ENCODE measurements at places on chromosomes 3 and 15.
A peak's percentile ranks its signal among the peaks of the same experiment; 100 is the strongest.

GRCh38 chr3:111764645-111765091 lies 94.4 kb upstream of the PHLDB2 start:
- peak; percentile 63 for DNase-seq

DNA sequence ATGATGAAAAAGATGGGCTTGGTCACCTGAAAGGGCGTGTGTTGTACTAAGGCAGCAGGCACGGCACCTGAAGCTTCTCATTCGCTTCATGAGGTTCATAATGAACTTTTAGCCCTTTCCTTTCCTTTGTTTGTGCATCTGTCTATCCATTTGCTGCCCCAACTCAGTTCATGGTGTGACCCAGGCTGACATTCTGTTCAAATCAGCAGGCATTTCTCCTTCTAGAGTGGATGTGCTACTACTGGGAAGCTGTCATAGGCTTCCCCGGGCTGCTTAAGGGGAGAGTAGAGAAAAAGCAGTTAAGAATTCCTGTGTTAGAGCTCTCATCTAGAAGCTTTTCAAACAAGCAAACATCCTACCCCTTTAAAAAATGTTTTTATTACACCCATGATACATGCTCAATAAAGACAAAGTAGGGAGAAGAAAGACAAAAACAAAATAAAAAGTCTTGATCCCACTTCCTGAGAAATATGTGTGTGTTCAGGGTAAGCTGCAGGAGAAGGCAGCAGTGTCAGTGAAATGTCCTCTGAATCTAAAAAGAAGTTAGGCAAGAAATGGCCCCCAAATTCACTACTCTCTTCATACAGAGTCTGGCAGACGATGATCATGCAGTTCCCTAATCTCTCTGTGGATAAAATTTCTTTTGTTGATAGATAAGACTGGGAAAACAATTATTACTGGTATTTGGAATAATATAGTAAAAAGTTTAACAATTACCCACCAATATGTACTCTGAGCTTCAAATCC lies 136.9 kb upstream of the PFN2 start:
- DNase-seq, result no peak

DNA sequence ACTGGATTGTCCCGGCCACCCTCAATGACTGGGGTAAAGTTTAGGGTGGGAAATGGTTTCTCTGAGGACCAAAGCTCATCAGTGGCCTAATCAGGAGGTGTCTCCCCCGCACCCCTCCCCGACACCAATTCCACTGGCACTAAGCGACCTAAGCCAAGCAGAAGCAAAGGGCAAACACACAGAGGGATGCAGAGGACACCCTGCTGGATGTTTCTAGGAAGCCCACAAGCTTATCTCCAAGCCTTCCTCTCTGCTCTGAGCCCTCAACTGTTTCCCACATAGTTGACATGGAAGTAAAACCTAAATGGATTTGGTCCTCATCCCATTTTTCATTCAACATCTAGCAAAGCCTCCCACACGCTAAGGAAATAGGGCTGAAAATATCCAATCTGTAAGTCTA lies 68.5 kb downstream of the C3orf70 start:
- DNase-seq, result no peak

DNA sequence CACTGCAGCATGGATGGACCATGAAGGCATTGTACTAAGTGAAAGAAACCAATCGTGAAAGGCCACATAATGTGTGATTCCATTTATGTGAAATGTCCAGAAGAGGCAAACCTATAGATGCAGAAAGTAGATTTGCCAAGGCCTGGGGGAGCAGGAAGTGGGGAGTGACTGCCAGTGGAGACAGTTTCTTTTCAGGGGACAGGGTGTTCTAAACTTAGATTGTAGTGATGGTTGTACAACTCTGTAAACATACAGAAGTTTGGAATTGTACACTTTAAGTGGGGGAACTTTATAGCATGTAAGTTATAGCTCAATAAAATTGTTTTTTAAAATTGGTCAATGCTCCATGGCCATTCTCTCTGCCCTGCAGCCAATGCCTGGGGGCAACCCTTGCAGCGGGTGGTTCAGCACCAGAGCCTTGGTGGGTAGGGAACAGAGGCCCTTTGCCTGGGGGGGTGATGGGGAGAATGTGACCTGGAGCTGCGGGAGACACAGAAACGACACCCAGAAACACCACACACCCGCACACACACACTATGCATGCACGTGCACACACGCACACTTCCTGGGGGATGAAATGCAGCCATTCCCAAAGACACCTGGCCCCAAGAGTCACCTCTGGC lies 43.1 kb downstream of the DNAJB8 start:
- no peak for DNase-seq

DNA sequence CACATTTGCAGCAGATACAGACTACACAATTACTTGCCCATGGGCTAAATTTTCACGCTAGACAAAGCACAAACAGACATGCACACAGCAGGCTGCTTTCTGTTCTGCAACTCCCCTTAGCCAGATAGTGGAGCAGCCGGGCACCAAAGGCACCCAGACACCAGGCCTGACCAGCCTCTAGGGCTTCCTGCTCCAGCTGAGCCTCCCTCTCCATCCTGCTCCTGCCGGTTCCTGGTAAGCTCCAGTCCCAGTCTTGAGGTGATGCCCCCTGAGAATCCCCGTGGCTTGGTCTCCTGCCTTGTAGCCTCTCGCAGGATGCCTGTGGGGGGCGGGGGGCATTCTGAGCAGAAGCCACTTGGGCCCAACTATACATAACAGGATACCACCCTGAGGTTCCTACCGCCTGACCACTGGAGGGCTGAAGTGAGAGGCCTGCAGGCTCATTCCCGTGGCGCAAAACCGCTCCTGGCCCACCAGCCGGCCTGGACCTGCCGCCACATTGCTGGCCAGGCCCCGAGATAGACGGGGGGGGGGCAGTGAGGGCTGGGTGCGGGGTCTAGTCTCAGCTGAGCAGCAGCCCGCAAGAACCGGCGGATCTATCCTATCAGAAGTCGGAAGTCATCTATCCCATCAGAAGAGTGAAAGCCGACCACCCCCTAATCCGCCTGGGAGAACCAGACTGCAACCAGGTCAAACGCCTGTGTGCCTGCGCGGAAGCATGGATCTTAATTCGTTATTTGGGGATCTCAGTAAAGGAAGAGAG lies 3.9 kb downstream of the FOXL2 start:
- no peak for DNase-seq

DNA sequence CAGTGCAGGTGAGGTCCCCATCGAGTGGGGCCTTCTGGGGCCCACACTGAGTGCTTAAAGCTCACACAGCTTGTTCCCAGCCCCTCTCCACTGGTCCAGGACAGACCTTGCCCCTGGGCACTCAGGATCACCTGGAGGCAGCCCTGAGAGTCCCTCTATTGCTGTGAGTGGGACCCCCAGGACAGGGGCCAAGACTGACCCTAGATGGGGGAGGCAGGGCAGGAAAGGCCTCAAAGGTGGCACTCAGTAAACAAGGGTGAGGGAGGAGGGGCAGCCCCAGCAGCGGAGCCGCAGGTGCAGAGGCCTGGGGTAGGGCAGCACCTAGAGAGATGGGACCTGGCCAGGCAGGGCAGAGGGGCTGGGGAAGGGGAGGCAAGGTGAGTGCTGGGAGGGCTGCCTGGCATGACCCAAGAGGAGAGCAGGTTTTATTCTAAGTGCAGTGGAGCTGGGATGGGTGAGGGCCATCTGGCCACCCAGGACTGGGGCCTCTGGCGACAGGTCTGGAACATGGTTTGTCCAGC lies 27.9 kb downstream of the CFAP100 start:
- DNase-seq, result no peak

DNA sequence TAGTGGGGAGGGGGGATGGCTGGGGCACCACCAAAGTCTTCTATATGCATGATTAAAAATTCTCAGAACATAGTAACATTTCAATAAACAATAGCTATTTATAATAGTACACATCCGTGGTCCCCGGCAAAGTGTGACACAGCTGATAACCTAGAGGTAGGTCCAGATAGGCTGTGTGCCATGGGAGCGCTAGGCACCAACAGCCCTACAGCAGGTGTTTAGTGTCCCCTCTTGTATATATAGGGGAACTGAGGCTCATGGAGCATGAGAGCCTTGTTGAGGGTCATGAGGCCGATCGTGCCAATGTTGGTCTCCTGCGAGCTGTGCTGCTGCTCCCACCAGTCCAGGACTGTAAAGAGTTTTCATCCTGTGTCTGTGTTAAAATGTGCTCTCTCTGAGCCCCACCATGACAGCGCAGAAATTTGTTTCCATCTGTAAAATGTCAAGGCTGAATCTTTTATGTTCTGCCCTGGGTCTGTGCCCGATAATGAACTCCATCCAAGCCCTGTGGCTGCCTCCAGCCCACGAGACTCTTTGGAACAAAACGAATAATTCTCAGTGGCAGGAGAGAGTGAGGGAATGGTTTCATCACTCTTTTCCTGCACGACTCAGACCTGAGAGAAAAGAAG lies 14.5 kb downstream of the TMEM158 start:
- DNase-seq, result no peak

- no peak for DNase-seq
These were observed 1.7 kb downstream of the DTWD1 start for GRCh38 chr15:49622561-49622960.

GRCh38 chr3:65483480-65483879 lies 555.2 kb downstream of the MAGI1 start:
- DNase-seq, result peak; percentile 59

- DNase-seq, result peak; percentile 21
These were observed 105.3 kb downstream of the BBX start for GRCh38 chr3:107627962-107628542.

- no peak for DNase-seq
These were observed 114.3 kb downstream of the NSUN3 start for GRCh38 chr3:94176988-94177745.

DNA sequence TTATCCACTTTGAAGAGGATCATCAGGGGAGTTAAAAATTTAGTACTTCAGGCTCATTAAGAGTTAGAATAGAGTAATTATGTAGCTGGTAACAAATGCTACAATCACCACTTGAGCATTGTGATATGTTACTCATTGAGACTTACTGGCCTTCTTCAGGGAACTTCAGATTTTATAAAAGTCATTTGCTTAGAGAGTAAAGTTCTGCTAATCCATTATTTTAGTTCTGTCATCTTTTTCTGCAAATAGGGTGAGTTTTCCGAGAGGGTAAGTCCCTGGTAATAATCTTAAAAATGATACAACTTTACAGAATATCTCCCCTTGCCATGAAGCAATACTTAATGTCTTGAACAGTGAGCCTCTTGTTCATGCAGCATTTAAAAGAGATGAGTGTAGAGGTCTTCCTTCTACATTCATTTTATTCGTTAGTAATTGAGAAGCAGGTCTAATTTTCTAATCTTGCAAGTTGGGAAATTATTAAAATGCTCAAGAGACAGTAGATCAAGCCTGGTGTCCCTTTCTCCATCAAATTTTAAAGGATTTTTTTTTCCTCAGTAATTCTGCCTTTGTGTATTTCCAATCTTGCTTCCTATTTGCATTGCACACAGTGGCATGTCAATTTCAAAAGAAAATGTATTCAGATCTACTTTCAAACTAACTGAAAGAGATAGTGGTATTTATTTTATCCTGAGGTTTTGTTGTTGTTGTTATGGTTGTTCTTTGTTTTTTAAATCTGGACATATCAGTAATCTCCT lies 52.6 kb downstream of the MBNL1 start:
- no peak for DNase-seq

GRCh38 chr3:110494728-110495127 lies 576.9 kb upstream of the NECTIN3 start:
- no peak for DNase-seq

DNA sequence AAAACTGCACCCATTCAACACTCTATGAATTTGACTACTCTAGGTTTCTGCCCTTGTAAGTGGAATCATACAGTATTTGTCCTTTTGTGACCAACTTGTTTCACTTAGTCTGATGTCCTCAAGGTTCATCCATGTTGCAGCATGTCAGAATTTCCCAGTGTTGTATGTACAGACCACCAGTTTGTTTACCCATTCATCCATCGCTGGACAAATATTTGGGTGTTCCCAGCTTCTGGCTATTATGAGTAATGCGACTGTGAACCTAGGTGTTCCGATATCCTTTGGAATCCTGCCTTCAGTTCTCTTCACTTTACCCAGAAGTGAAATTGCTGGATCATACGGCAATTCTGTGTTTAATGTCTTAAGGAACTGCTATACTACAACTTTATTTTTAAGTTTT lies 12.6 kb downstream of the RPL32 start:
- peak; percentile 88 for DNase-seq

GRCh38 chr3:197298945-197299854 lies 788 bp upstream of the DLG1 start:
- DNase-seq, result peak; percentile 77

- DNase-seq, result no peak
These were observed 121.9 kb upstream of the MEF2A start for GRCh38 chr15:99443768-99444446.

- no peak for DNase-seq
These were observed 7.7 kb upstream of the RFTN1 start for GRCh38 chr3:16520970-16521881.

DNA sequence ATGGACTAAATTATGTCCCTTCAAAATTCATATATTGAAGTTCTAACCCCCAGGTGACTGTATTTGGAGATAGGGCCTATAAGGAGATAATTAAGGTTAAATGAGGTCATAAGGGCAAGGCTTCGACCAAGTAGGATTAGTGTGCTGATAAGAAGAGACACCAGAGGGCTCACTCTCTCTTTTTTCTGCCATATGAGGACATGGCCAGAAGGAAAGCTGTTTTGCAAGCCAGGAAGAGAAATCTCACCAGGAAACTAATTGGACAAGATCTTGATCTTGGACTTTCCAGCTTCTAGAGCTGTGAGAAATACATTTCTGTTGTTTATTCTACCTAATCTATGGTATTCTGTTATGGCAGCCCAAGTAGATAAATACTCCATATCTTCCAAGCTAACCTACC lies 503.6 kb upstream of the NAALADL2 start:
- DNase-seq, result peak; percentile 48

DNA sequence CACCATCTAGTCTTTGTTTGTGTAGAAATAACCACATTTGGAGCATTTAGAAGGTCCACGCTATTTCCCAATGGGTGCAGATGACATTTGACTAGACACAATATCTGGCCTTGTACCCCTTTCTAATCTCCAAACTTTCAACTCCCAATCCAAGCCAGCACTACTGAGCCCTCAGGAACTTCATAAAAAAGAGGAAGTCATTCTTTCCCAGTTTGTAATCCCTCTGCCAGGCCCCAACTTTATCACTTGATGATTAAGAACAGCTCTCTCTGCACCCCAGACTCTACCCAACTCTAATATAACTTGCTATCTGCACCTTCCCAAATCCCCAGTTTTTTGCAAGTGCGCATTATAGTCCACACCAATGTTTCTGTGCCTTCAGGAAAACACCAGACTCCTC lies 170.2 kb downstream of the KCNMB2 start:
- no peak for DNase-seq

- DNase-seq, result no peak
These were observed 28.3 kb downstream of the TSEN2 start for GRCh38 chr3:12512534-12513118.
